ENCODE measurements at places on chromosomes 12 and 14. TPM values are rescaled to one million over a fixed set of nuclear protein-coding genes. Genes with fewer than 3 reads are reported as not detected.

GRCh38 chr12:53179687-53180219 is 769 bp upstream of the ZNF740 start:
- peak overlapping the region; percentile 89 for H3K27ac ChIP-seq
- peak; percentile 58 for DNase-seq
- H3K4me3 ChIP-seq, result peak overlapping the region; percentile 89
- H3K27me3 ChIP-seq, result no peaks in the 10 kb centered on the region
- peaks cover 9% of the 10 kb centered on the region for H3K36me3 ChIP-seq

SRRM4 gene
- not detected for total RNA-seq

DNA sequence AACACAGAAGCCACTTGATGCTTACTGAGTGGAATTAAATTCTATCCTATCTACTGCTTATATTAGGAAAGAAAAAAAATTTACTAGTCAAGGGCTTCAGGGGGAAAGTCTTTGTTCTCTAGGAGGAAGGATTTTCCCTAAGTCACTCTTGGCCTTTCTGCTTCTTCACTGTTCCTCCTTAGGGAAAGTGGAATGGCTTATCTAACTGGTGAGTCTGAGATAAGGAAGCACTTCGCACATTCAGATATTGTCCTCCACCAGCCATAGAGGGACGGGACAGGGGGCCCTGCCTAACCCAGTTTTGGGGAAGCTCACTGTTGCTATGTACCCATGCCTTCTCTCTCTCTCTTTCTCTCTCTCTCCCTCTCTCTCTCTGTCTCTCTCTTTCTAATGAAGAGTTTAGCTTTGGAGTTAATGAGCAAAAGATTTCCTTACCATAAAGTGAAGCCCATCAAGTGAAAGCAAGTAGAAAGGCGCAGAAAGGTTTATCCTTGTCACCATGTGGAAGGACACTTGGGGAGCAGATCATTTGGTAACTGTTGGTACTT is 450.6 kb downstream of the ZFP36L1 start:
- H3K4me1 ChIP-seq, result no peaks in the 10 kb centered on the region
- DNase-seq, result no peak
- H3K27me3 ChIP-seq, result no peaks in the 10 kb centered on the region
- no peak overlapping the region for H3K27ac ChIP-seq
- H3K4me3 ChIP-seq, result no peak overlapping the region
- no peaks in the 10 kb centered on the region for H3K36me3 ChIP-seq

DNA sequence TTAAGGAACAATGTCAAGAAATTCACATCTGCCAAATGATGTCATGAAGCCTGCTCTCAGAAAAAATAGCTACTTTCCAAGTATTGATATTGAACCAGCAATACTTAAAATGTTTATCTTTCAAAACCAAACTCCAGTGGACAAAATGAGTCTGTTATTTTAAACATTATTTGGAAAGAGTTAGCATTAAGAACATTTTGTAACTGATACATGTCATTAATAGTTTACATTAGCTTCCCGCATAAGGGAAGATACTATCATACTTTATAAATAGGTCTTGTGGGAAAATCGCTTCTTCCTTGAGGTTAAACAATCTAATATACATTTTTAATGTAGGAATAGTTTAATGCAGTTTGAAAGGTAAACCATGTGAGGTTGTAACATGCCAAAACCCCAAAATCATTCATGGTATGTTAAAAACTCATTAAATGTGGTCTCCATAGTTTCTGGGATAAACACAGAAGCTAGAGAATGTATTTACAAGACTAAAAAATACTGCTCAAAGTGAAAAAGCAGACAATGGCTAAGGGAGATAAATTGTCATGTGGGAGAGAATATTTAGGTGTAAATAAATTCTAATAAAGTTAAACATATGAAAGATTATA is 73.4 kb upstream of the ATP2B1 start:
- H3K27me3 ChIP-seq, result no peaks in the 10 kb centered on the region
- DNase-seq, result no peak
- H3K4me1 ChIP-seq, result no peaks in the 10 kb centered on the region

GRCh38 chr14:95597784-95598211 is 62.9 kb downstream of the GLRX5 start:
- H3K27ac ChIP-seq, result no peak overlapping the region
- H3K4me1 ChIP-seq, result no peaks in the 10 kb centered on the region
- H3K36me3 ChIP-seq, result no peaks in the 10 kb centered on the region
- no peaks in the 10 kb centered on the region for H3K27me3 ChIP-seq

MLXIP gene
- 19.5 TPM for total RNA-seq

GRCh38 chr12:2125651-2126522 is 73.1 kb downstream of the CACNA1C start:
- H3K27me3 ChIP-seq, result peaks cover 2% of the 10 kb centered on the region
- no peak overlapping the region for H3K27ac ChIP-seq
- no peak overlapping the region for H3K4me3 ChIP-seq
- H3K4me1 ChIP-seq, result no peaks in the 10 kb centered on the region

DNA sequence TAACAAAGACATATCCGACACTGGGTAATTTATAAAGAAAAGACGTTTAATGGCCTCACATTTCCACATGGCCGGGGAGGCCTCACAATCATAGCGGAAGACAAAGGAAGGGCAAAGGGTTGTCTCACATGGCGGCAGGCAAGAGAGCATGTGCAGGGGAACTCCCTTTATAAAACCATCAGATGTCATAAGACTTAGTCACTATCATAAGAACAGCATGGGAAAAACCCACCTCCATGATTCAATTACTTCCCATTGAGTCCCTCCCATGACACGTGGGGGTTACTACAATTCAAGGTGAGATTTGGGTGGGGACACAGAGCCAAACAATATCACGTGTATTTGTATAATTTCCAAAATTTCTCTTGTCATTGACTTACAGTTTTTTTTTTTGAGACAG is 5.5 kb upstream of the LMNTD1 start:
- H3K27ac ChIP-seq, result no peak overlapping the region
- H3K4me1 ChIP-seq, result no peaks in the 10 kb centered on the region
- H3K4me3 ChIP-seq, result no peak overlapping the region
- no peak for DNase-seq
- no peaks in the 10 kb centered on the region for H3K36me3 ChIP-seq
- H3K27me3 ChIP-seq, result no peaks in the 10 kb centered on the region

NKX2-1 gene
- not detected for total RNA-seq

DNA sequence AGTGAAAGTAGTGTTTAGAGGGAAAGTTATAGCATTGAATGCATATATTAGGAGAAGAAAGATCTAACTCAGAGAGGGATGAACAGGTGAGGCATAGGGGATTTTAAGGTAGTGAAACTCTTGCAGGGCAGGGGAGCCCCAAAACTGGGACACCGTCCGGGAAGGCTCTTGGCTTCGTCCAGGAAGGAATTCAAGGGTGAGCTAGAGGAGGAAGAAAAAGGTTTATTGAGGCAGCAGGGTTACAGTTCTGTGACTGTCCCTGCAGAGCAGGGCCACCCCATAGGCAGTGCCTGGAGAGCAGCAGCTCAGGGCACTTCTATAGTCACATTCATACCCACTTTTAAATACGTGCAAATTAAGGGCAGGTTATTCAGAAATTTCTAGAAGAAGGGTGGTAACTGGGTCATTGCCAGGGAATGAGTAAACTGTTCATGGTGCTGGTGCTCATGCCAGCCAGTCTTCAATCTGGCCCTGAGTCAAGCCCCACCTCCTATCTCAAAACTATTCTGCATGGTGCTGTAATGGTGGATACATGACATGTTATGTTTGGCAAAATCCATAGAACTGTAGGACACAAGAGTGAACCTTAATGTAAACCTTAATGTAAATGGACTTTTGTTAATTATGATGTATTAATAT is 1.2 kb upstream of the OAS1 start:
- no peaks in the 10 kb centered on the region for H3K27me3 ChIP-seq
- DNase-seq, result no peak
- H3K4me3 ChIP-seq, result no peak overlapping the region

LAG3 gene
- total RNA-seq, result 0.42 TPM

DNA sequence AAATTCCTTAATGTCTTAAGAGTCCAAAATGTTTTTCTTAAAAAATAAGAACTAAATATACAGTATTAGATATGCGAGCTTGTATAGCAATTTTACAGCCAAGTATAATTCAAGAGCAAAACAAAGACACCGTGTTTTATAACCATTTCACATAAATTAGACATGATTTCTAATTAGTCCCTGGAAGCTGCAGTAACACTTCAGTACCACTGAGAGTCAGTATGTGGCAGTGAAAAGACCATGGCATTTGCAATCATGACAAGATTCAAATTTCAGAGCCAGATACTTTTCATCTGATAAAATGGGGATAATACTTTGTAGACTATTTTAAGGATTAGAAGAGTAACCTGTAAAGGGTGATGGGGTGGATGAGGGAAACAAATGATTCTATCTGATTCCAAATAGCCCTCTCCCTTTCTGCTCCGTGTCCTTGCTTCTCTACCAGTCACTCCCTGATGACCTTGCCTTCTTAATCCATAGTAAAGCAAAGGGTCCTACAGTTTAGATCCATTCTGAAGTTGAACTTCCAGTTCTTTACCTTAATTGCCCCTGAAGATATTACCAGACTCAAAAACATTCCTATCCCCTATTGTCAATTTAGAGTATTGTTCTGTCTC is 145.4 kb upstream of the ABCD2 start:
- no peak overlapping the region for H3K4me3 ChIP-seq
- H3K27me3 ChIP-seq, result no peaks in the 10 kb centered on the region
- no peaks in the 10 kb centered on the region for H3K4me1 ChIP-seq
- peaks cover 6% of the 10 kb centered on the region for H3K36me3 ChIP-seq

ANO4 gene
- total RNA-seq, result 0.17 TPM

HSPB8 gene
- total RNA-seq, result 1.5 TPM

DNA sequence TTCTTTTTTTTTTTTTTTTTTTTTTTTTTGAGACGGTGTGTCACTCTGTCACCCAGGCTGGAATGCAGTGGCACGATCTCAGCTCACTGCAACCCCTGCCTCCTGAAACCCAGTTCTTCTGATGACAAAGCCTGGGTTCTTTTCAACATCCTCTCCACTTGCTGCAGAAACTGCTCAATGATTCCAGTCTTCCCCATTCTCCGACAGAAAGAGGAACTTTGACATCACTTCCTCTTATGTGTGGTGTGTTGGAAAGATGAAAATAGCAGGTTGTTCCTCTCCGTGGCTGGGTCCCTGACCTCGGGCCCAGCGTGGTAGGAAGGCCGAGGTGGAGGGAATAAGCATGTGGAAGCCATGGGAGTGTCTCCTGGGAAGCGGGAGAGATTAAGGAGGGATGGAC is 198.4 kb downstream of the PHETA1 start:
- peaks cover 10% of the 10 kb centered on the region for H3K4me1 ChIP-seq
- H3K4me3 ChIP-seq, result no peak overlapping the region
- peaks cover 3% of the 10 kb centered on the region for H3K36me3 ChIP-seq
- H3K27ac ChIP-seq, result no peak overlapping the region
- no peak for DNase-seq

- DNase-seq, result no peak
- H3K4me1 ChIP-seq, result no peaks in the 10 kb centered on the region
- H3K4me3 ChIP-seq, result no peak overlapping the region
- H3K27ac ChIP-seq, result no peak overlapping the region
These were observed 582.6 kb downstream of the ALG10 start for GRCh38 chr12:34604631-34605509.

DCAF4 gene
- 3.5 TPM for total RNA-seq

DNA sequence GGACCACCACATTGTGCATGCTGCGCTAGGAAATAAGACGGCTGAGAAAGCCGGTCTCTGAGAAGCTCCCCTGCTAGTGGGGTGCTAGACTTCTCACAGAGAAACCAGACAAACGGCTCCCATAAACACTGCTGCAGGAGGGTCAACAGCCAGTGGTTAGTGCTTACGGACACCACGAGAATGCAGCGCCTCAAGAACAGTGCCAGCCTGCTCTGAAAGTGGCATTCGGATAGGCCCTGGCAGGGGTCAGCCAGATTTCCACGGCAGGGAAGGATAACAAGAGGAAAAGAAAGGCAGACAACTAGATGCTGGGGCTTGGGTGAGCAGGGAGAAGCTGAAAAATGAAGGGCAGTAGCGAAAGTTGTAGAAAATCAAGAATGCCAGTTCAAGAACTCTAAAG is 26.4 kb downstream of the PPTC7 start:
- no peaks in the 10 kb centered on the region for H3K27me3 ChIP-seq
- DNase-seq, result no peak
- no peak overlapping the region for H3K4me3 ChIP-seq
- H3K4me1 ChIP-seq, result peaks cover 24% of the 10 kb centered on the region

DNA sequence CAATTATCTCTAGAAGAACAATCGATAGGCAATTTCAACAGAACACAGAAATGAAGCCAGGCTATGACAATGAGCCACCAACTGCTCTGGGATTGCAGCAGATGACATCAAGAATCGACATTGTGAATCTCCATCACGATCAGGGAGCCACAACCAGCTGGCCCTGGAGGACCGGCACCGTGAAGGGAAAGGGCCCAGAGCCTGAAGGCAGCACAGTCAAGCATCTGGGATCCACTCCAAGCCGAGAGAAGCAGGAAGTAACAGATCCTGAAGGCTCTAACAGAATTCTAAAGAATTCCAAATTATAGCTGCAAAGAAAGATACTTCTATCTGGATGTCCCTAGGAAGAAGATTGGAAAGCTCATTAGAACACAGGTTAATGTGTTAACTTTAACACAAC is 61.0 kb downstream of the LRRC74A start:
- no peaks in the 10 kb centered on the region for H3K27me3 ChIP-seq
- H3K36me3 ChIP-seq, result no peaks in the 10 kb centered on the region
- no peaks in the 10 kb centered on the region for H3K4me1 ChIP-seq

ZDHHC22 gene
- not detected for total RNA-seq

OTOGL gene
- 0.09 TPM for total RNA-seq

- no peak for DNase-seq
- no peak overlapping the region for H3K4me3 ChIP-seq
- peaks cover 16% of the 10 kb centered on the region for H3K4me1 ChIP-seq
- no peak overlapping the region for H3K27ac ChIP-seq
- H3K36me3 ChIP-seq, result no peaks in the 10 kb centered on the region
These were observed 277.1 kb downstream of the DPF3 start for GRCh38 chr14:72616811-72617210.

- H3K4me3 ChIP-seq, result no peak overlapping the region
- DNase-seq, result no peak
- H3K27ac ChIP-seq, result no peak overlapping the region
- H3K36me3 ChIP-seq, result peaks cover 83% of the 10 kb centered on the region
These were observed 15.0 kb downstream of the ANKLE2 start for GRCh38 chr12:132746613-132747012.

Data from liver (tissue), 10 donors.